ENCODE measurements at places on chromosomes 12 and 14. TPM values are rescaled to one million over a fixed set of nuclear protein-coding genes. Genes with fewer than 3 reads are reported as not detected.

GRCh38 chr12:45234139-45234865 lies 18.4 kb downstream of the ANO6 start:
- peak; percentile 36 for DNase-seq

DNA sequence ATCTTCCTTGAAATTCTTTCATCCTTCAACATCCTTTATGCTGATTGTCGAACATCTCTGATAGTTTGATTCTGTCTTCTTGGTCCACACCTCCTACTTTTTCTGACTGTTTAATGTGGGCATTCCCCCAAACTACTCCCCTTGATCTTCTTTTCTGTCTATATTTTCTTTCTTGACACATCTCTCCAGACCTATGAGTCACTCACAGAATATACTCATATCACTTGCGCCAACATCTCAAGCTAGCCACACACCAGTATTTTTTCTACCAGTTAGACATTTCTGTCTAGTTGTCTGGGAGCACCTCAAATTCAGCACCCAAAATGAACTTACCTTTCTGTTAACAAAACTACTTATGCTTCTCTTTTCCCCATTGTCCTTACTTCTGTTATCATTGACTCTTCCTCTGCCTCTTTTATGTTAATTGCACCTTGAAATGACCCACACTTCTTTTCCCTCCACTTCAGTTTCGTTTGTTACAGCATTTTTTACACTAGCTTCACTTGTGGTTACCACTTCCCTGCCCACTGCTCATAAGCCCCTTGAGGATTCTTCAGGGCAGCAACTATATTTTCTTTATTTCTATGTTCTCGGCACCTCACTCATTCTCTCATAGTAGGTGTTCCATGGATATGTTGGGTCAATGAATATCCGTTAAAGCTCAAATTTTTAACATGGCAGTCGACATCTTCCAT lies 33.5 kb downstream of the TSHR start:
- no peak for DNase-seq

DNA sequence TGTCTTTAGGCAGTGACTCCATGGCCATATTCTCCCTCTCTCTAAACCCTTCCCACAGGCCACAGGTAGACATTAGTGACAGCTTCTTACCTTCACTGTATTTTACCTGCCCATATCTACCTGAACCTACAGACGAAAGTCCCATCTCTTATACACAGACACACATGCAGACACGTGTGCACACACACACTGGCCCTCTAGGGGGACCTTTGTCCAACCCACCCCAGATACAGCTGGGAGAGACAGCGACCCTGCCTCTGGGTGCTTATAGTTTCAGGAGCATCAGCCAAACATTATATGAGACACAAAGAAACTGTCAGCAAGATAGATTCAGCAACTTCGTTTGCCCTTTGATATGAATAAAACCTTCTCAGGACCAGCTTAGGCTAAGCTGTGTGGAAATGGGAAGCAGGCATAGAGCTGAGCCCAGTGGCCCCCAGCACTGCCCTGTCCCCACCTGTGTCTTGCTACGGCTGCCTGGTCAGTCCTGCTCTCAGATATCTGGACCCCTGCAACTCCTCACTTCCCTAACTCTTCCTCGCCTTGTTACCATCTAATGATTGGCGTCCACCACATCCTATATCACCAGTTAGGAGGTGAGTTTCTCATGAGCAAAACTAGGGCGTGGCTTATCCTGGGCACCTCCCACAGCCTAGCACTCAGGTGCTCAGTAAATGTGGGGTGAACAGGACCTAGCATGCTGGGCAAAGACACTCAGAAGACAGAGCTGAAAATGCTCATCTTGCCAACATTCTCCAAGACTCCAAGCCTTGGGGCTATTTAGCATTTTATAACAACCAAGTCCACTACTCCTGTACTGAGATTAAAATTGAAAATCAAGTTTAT lies 12.0 kb upstream of the CD9 start:
- no peak for DNase-seq

- DNase-seq, result no peak
Measured at GRCh38 chr12:58502226-58502625, 418.1 kb downstream of the LRIG3 start.

- no peak for DNase-seq
Measured at GRCh38 chr14:84483072-84483420, 1046.9 kb upstream of the FLRT2 start.

GRCh38 chr14:67555518-67556090 lies 22.5 kb downstream of the PLEKHH1 start:
- no peak for DNase-seq

DNA sequence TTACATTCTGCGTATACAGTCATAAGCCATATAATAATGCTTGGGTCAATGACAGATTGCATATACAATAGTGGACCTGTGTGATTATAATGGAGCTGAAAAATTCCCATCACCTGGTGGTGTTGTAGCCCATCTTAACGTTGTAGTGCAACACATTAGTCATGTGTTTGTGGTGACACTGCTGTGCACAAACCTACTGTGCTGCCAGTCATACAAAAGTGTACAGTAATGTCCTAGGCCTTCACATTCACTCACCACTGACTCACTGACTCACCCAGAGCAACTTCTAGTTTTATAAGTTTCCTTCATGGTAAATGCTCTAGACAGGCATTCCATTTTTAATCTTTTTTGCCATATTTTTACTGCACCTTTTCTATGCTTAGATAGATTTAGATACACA lies 194.8 kb upstream of the SEL1L start:
- DNase-seq, result no peak

The AKAP3 gene
- 2.5 TPM for total RNA-seq

DNA sequence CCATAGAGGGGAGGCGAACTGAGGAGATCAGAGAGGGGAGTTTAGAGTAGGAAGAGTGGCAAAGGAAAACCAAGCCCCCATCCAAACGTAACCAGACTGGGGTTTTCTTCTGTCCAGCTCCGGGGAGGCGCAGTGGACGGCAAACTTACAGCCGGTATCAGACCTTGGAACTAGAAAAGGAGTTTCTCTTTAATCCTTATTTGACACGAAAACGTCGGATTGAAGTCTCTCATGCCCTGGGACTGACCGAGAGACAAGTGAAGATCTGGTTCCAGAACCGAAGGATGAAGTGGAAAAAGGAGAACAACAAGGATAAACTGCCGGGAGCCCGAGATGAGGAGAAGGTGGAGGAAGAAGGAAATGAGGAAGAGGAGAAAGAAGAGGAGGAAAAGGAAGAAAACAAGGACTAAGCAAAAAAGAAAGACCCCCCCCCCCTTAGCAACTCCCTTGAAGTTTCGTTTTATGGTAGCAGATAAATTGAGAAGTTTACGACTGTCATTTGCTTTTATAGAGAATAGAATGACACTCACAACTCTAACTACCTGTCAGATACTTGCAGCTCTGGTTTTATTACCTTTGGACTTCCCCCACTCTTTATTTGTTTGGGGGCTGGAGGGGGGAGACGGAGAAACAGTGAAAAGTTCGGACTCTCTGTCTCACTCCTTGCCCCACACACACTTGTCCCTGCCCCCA lies 2.3 kb downstream of the HOXC8 start:
- no peak for DNase-seq

DNA sequence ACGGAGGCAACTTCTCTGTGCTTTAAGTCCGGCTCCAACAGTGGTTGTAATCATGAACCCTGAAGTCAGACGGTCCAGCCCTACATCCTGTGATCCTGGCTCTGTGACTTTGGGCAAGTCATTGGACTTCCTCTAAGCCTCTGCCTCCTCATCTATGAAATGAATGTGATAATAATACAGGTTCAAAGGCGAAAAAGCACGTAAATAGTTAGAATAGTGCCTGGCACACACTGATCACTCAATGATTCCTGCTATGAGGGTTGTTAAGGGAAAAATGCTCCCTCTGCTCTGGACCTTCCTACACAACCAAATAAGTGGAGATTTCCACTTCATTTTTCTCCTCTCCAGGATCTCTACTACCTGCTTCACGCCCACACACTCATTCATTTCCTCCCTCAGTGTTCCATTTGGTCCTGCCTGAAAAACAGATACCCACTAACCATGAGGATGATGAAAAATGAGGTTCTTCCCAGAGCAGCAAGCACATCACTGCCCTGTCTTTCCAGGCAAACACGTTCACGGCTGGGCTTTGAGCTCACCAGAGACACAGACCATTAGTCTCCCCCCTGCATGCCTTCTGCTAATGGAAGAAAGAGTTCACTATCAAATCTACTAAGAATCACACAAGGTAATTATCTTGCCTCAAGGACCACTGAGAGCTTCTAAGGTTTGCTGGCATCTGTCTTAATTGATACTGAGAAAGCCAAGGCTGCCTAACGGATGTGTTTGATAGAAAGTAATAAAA lies 13.2 kb downstream of the NUAK1 start:
- no peak for DNase-seq

GRCh38 chr12:33245434-33245833 lies 194.2 kb downstream of the SYT10 start:
- no peak for DNase-seq

DNA sequence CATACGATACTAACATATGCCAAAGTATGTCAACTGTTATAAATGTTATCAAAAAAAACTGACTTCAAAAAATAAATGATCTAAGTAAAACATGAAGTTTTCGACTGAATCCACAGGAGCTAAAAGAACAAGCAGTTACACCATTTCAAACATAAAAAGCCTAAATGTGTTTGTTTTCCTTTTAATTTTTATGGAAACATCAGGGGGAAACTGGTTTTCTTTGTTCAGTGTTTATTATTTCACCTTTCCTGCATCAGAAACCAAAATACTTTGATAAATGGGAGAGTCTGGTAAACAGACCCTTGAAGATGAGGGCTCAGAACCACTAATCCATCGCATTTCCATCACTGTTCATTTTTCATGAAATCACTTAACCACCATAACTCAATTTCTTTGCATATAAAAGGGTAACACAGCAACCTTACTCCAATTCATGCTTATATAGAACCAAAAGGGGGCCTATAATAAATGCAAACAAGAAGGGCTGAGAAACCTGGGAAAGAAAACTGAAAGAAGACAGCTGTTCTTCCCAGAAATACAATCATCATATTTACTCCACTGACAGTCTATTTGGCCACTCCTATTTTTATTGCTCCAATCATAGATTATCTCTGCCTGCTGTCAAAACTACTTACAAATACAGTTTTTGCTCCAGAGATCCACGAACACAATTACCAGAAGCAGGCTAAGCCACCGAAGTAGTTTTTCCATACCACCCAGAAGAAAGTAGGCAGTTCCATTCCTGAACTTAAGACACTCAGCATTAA lies 17.0 kb downstream of the FGD6 start:
- no peak for DNase-seq

- no peak for DNase-seq
Measured at GRCh38 chr14:90616313-90616712, 199.9 kb downstream of the TTC7B start.

DNA sequence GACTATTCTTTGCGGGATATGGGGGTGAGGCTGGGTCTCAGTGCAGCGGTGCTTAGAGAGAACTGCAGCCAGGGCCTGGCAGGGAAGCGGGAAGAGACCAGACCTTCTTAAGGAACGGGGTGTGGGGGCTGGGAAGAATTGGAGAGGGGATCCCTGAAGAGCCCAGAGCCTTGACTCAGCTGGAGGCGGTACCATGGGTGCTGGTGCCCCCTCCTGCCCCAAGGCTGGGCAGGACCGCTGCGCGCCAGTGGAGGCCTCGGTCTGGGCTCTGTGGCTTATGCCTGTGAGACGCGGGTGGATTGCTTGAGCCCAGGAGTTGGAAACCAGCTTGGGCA lies 1.3 kb upstream of the RNU7-1 start:
- peak; percentile 72 for DNase-seq

DNA sequence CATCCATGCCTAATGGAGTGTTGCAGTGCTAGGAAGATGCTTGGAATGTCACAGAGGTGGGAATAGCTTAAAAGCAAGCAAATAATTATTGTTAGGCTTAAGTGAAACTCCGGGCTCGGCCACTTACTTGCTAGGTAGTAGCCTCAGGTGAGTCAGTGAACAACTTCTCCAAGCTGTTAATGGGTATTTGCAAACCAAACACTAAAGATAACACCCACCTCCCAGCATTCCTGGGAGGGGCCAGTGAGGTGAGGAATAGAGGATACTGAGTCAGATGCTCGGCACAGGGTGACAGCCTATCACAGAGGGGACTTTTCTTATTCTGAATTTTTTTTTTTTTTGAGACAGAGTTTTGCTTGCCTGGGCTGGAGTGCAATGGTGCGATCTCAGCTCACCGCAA lies 151.2 kb upstream of the RFLNA start:
- DNase-seq, result no peak

DNA sequence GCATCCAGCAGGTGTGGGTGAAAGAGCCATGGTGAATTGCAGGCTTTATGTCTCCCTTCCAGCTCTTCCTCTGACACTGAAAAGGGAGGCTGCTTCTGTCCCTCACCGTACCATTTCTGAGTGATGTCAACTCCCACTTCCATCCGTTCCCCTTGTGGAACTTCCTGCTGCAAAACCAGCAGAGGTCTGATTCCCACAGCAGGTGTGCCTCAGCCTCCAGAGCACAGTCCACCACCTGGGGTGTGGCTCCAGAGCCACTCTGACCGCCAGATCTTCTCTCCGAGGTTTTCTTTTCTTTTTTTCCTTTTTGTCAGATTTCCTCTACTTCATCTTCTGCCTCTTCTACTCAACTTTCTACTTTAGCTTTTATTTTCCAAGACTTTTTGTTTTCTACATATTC lies 62.7 kb downstream of the CDC42BPB start:
- DNase-seq, result no peak

The RNASE7 gene
- total RNA-seq, result not detected

The IL22 gene
- not detected for total RNA-seq

The SYT10 gene
- not detected for total RNA-seq

GRCh38 chr12:16359512-16360491 lies 12.4 kb downstream of the MGST1 start:
- DNase-seq, result no peak

DNA sequence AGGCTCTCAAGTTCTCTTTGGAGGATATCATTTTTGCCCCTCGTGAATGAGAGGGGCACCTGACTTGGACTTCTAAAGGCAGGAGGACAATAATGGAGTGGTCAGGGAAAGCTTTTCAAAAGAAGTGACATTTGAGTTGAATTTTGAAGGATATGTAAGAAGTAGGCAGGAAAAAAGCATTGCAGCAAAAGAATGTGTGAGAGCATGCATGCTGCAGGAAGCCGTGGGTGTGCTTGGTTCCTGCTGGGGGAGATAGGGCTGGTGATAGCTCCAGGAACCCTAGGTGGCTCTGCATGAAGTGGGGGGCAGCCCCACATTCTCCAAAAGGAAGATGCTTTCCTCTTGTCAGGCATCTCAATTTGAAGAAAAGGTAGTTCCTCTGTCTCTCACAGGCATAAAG lies 23.1 kb downstream of the ACVR1B start:
- no peak for DNase-seq

GRCh38 chr12:100403446-100403845 lies 46.6 kb downstream of the SLC17A8 start:
- DNase-seq, result no peak

Data from ovary (tissue), 10 donors.